GM23248 (cell line): ENCODE measurements at places on chromosomes 2 and 18. TPM values are rescaled to one million over a fixed set of nuclear protein-coding genes. Genes with fewer than 3 reads are reported as not detected.

CDK15 gene
- 1.3 and 3.2 TPM in 2 replicates for total RNA-seq

GRCh38 chr2:30115141-30115980 is 31.4 kb upstream of the YPEL5 start:
- peaks cover 26% of the 10 kb centered on the region for H3K4me1 ChIP-seq
- peak overlapping the region; percentile 13 for H3K27ac ChIP-seq
- 0 out of 2 replicates have a peak overlapping the region, but pooled peaks have one; percentile 0 for H3K4me3 ChIP-seq
- peak; percentile 80 for DNase-seq

GRCh38 chr2:196427986-196428634 is 211.4 kb upstream of the CCDC150 start:
- H3K4me1 ChIP-seq, result no peaks in the 10 kb centered on the region
- no peaks in the 10 kb centered on the region for H3K27me3 ChIP-seq
- H3K4me3 ChIP-seq, result no peak overlapping the region
- H3K27ac ChIP-seq, result no peak overlapping the region

- H3K36me3 ChIP-seq, result no peaks in the 10 kb centered on the region
- no peak overlapping the region for H3K4me3 ChIP-seq
- DNase-seq, result no peak
- H3K27ac ChIP-seq, result no peak overlapping the region
Measured at GRCh38 chr2:224689539-224689938, 26.6 kb downstream of the CCDC195 start.

- no peak overlapping the region for H3K4me3 ChIP-seq
- no peaks in the 10 kb centered on the region for H3K27me3 ChIP-seq
- no peaks in the 10 kb centered on the region for H3K36me3 ChIP-seq
- no peak for DNase-seq
- H3K27ac ChIP-seq, result no peak overlapping the region
Measured at GRCh38 chr2:207706936-207707860, 4.2 kb upstream of the CCNYL1 start.

DNA sequence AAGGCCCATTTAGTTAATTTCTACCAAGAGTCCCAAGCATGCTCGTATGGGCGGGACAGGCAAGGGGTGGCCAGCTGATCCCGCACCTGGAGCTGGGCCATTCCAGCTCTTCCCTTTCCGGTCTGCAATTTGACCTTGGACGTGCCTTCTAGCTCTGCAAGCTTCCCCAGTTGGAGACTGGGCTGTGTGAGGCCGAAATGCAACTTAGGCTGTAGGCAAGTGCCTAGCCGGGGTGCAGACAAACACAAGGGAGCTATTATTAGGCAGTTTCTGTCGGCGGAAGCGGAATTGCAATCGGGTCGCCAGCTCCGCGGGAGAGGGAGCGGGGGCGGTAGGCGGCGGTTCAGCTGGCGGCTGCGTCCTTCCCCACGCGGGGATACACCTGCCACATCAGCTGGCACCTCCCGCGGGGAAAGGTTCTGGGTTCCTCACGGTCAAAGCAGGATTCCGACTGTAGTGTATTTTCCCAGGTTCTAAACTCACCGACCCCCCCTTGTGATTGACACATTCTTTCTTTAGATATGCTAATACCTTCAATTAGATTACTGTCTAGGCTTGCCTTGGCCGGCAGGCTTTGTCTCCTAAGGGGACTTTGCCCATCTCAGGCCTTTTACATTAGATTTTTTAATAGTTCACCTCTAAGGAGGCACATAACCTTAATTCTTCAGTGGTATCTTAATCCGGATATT is 17.1 kb upstream of the ZNF532 start:
- no peak overlapping the region for H3K27ac ChIP-seq
- H3K36me3 ChIP-seq, result no peaks in the 10 kb centered on the region
- no peaks in the 10 kb centered on the region for H3K27me3 ChIP-seq
- no peaks in the 10 kb centered on the region for H3K4me1 ChIP-seq
- H3K4me3 ChIP-seq, result no peak overlapping the region

DNA sequence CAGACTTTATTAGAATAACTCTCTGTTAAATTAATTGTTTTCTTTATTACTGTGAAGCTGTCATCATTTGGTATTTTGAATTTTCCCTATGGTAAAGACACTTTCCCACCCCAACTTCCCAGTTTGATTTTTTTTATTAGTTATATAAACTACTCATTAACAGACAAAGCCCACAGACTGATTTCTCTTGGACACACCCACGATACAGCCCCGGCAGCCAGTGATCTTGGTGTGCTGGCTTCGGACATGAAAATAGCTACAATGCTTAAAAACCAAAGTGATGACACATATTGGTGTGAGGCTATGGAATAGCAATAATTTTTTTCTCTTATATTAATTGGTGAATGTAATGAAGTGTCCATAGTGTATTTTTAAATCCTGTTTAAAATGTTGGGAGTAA is 225.4 kb upstream of the SIX3 start:
- peak; percentile 71 for DNase-seq
- no peaks in the 10 kb centered on the region for H3K36me3 ChIP-seq
- H3K27me3 ChIP-seq, result 0 out of 2 replicates have a peak, but pooled peaks cover 4% of the 10 kb centered on the region
